Pulmonary artery endothelial cell (primary cell): ENCODE measurements at places on chromosomes 7 and 10. TPM values are rescaled to one million over a fixed set of nuclear protein-coding genes. Genes with fewer than 3 reads are reported as not detected.

Gene AKR1C1
- total RNA-seq: 9.1 and 10.5 TPM in 2 replicates

Gene FAM180A
- not detected in 2 replicates for total RNA-seq

Gene OR13A1
- total RNA-seq: not detected in 2 replicates

Gene ZNF503
- 0.71 and 1.3 TPM in 2 replicates for total RNA-seq

Gene POLD2
- 105 and 130 TPM in 2 replicates for total RNA-seq

Gene NKX1-2
- total RNA-seq: not detected in 2 replicates

Gene RNLS
- total RNA-seq: 2.2 and 7.1 TPM in 2 replicates

Gene MUC12
- under 0.01 TPM in 1 of 2 replicates, not detected in the other for total RNA-seq

Gene DGKI
- 0.33 and 0.53 TPM in 2 replicates for total RNA-seq

Gene NDUFA5
- total RNA-seq: 30.1 and 38.8 TPM in 2 replicates

Gene FGL2
- 0.25 and 0.26 TPM in 2 replicates for total RNA-seq

Gene EDRF1
- total RNA-seq: 17.2 and 22.4 TPM in 2 replicates

Gene IKZF5
- total RNA-seq: 2.7 and 3.8 TPM in 2 replicates

Gene MCM10
- 11.5 and 23.9 TPM in 2 replicates for total RNA-seq

Gene GRM3
- not detected in 2 replicates for total RNA-seq

Gene ICA1
- 23.8 and 28.8 TPM in 2 replicates for total RNA-seq

Gene FAM200A
- 4.8 and 5.4 TPM in 2 replicates for total RNA-seq

Gene KDM7A
- 5.3 and 7.5 TPM in 2 replicates for total RNA-seq

Gene SLC16A9
- total RNA-seq: 0.07 TPM in 1 of 2 replicates, not detected in the other

Gene NKX6-2
- total RNA-seq: not detected in 2 replicates

Gene GFRA1
- 0.07 and 2.1 TPM in 2 replicates for total RNA-seq

Gene CALCR
- total RNA-seq: not detected in 2 replicates

Gene ZNF33B
- total RNA-seq: 9.2 and 11.3 TPM in 2 replicates

Gene RNF32
- total RNA-seq: 0.14 and 0.33 TPM in 2 replicates

Gene C7orf57
- under 0.01 and 0.11 TPM in 2 replicates for total RNA-seq

Gene PDGFA
- 63.2 and 75.6 TPM in 2 replicates for total RNA-seq

Gene TAS2R40
- total RNA-seq: not detected in 2 replicates

Gene KIF20B
- total RNA-seq: 14.2 and 21.6 TPM in 2 replicates

Gene CYP3A4
- not detected in 2 replicates for total RNA-seq

Gene ADAM8
- total RNA-seq: 0.33 and 0.46 TPM in 2 replicates

Gene KEL
- not detected in 2 replicates for total RNA-seq

Gene ABLIM1
- 56.3 and 103 TPM in 2 replicates for total RNA-seq

Gene EBLN1
- not detected in 2 replicates for total RNA-seq

Gene SVIL
- 67.4 and 75.9 TPM in 2 replicates for total RNA-seq

Gene ARMH3
- total RNA-seq: 7.1 and 9.7 TPM in 2 replicates

Gene ACSM6
- total RNA-seq: not detected in 2 replicates

Gene IFIT1B
- not detected in 2 replicates for total RNA-seq

Gene MYO3A
- total RNA-seq: not detected in 2 replicates

Gene LIPJ
- total RNA-seq: 0.21 TPM in 1 of 2 replicates, not detected in the other

Gene CPA5
- not detected in 2 replicates for total RNA-seq

Gene LRMDA
- total RNA-seq: 7.2 and 14.6 TPM in 2 replicates

Gene TUBAL3
- total RNA-seq: 0.11 and 0.73 TPM in 2 replicates

Gene CALML3
- not detected in 2 replicates for total RNA-seq

Gene MGMT
- total RNA-seq: 4.6 and 9.9 TPM in 2 replicates

Gene NEURL1
- total RNA-seq: 0.11 and 0.20 TPM in 2 replicates

Gene ZWINT
- 51.4 and 80.9 TPM in 2 replicates for total RNA-seq

Gene UPK3B
- not detected in 2 replicates for total RNA-seq

Gene CYP2W1
- not detected in 2 replicates for total RNA-seq

Gene MMRN2
- 355 and 372 TPM in 2 replicates for total RNA-seq

Gene CRPPA
- total RNA-seq: 0.86 and 1.2 TPM in 2 replicates

Gene CTNNA3
- total RNA-seq: not detected in 2 replicates

Gene TMEM225B
- not detected in 2 replicates for total RNA-seq

Gene KCNMA1
- 0.59 and 1.2 TPM in 2 replicates for total RNA-seq

Gene PCLO
- under 0.01 TPM in 2 replicates for total RNA-seq

Gene SUN3
- not detected in 2 replicates for total RNA-seq

Gene EPDR1
- total RNA-seq: 0.92 and 4.8 TPM in 2 replicates
